HuH-7 (cell line): ENCODE measurements at places on chromosomes 1 and 21.

GRCh38 chr1:105664495-105664894, 1392.0 kb upstream of the PRMT6 start:
- no peak for DNase-seq

DNA sequence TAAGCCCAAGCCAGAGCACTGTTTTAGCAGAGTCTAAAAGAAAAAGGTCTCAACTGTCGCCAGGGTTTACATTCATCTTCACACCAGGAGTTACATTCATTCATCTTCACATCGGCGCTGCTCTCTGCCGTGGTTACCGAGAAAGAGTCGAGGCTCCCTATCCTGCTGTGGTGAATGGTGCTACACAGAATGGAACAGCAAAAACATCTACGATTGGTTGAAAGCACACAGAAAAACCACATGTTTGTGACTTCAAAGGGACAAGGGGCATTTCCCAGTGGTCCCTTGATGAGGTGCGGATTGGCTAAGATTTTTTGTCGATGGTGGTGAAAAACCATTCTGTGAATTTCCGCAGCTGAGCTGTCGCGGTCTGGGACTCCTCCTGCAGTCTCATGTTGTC, 231.1 kb downstream of the SIPA1L2 start:
- DNase-seq = no peak

GRCh38 chr1:183711741-183712361, 58.7 kb upstream of the APOBEC4 start:
- no peak for DNase-seq

GRCh38 chr1:57020216-57020615, 54.4 kb upstream of the C8B start:
- no peak for DNase-seq

- DNase-seq = peak; percentile 3
These were observed 381.1 kb upstream of the PKN2 start for GRCh38 chr1:88302843-88303486.

DNA sequence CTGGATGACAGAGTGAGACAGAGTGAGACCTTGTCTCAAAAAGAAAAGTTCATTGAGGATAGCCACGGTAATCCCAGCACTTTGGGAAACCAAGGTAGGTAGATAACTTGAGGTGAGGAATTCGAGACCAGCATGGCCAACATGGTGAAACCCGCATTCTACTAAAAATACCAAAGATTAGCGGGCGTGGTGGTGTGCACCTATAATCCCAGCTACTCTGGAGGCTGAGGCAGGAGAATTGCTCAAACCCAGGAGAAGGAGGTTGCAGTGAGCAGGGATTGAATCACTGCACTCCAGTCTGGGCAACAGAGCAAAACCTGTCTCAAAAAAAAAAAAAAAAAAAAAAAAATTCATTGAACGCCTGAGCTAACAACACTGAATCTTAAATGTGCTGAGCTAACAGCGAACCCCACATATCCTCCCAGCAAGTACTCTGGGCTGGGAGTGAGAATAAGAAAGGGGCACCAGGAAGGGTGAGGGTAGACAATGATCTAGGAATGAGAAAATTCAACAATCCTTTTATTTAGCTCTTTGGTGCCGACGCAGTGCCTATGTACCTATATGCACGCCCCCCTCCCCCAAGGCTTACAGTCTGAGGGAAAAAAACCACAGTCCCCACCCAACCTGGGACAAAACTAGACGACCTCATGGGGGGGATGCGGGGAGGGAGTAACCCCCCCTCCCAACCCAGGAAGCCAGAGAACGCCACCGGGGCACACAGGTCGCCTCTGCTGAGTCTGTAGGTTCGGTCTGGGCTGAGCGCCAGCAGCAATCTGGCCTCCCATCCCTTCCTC, 1.4 kb upstream of the CACNA1S start:
- no peak for DNase-seq

GRCh38 chr1:181028196-181028595, 5.5 kb upstream of the STX6 start:
- DNase-seq = no peak

GRCh38 chr1:39944410-39945112, 10.4 kb upstream of the MFSD2A start:
- DNase-seq = no peak

GRCh38 chr1:78089010-78089409, 43.2 kb downstream of the GIPC2 start:
- no peak for DNase-seq

DNA sequence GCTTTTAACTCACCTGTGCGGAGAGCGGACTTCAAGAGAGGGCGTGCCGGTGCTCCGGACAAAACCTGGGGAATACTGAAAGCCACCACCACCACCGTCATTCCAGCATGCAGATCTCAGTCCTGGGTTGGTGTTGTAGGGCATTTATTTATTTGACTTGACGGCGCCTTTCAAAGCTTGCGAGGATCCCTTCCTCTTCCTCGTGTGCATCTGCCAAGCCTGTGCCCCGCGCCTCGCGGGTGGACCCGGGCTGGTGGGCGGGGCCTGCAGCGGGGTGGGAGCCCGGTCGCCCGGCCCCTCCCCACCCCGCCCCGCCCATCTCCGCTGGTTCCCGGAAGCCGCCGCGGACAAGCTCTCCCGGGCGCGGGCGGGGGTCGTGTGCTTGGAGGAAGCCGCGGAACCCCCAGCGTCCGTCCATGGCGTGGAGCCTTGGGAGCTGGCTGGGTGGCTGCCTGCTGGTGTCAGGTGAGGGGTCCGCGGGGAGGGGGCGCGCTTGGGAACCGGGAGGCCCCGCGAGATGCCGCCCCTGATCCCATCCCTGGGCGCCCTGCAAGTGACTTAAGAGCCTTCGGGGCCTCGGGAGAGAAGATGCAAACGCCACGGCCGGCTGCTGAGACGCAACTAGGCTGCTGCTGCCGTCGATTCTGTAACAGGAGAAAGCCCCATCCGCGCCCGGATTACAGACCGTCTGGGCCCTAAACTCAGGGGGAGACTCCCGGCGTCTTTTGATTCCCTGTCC, at the start of gene IL10RB:
IL10RB (plus strand) TSS at position 318 of the 739 bp plus-strand sequence; CDS start at position 417, 99 bp downstream.
- peak; percentile 77 for DNase-seq

DNA sequence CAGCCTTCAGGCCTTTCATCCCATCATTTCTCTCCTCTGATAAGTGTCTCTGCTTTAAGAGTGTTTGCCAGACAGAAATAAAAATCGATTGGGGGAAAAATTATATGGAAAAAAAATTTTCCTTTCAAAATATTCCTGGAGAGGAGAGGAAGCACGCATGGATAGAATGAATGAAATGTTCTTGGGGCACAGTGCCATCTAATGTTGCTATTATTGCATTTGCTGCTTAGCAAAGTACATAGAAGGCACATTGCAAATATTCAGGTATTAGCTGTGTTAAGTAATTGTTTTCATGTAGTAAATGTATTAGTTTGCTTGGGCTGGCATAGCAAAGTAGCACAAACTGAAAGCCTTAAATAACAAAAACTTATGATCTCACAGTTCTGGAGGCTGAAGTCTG, 18.1 kb downstream of the B3GALT5 start:
- DNase-seq = no peak

DNA sequence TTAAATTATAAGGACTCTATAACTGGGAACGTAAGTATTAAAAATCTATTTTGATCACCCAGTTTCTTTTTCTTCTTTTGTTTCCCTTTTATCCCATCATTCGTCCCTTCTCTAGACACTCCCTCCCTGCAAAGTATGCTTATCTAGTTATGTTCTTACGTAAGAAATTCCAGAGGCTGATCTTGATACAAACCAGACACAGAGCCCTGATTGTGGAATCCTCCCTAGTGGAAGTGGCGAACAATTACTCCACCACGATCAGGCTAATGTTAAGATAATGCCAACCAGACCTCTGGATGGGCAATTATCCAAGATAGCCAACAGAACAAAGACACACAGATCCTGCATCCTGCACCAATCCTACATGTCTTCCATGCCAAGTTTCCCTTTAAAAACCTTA, 1557.4 kb downstream of the PLA2G4A start:
- DNase-seq = no peak

- no peak for DNase-seq
These were observed 66.6 kb downstream of the SYT2 start for GRCh38 chr1:202643397-202644218.

GRCh38 chr1:168403140-168403539, 122.5 kb downstream of the TBX19 start:
- DNase-seq = no peak

GRCh38 chr21:43193651-43194302, 25.0 kb downstream of the CRYAA start:
- DNase-seq = no peak

GRCh38 chr1:105137543-105138457, 1388.1 kb downstream of the AMY1C start:
- no peak for DNase-seq

GRCh38 chr1:94875794-94876193, 51.1 kb downstream of the CNN3 start:
- DNase-seq = no peak

DNA sequence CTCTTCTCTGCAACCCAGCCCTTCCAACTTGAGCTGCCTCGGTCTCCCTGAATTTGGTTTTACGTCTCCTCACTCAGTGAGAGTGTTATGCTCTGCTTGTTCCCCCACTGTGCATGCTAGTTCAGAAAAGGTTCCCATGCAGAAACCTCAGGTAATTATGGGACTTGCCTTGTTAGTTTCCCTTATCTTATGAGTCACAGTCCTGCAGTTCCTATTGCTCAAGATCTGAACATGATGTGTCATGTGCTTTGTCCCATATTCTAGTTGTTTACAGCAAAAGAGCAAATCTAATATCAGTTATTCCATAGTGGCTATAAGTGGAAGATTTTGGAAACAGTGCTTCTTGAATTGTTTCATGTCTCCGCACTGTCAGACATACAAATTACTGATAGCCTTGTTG, 74.4 kb downstream of the DUSP10 start:
- no peak for DNase-seq

DNA sequence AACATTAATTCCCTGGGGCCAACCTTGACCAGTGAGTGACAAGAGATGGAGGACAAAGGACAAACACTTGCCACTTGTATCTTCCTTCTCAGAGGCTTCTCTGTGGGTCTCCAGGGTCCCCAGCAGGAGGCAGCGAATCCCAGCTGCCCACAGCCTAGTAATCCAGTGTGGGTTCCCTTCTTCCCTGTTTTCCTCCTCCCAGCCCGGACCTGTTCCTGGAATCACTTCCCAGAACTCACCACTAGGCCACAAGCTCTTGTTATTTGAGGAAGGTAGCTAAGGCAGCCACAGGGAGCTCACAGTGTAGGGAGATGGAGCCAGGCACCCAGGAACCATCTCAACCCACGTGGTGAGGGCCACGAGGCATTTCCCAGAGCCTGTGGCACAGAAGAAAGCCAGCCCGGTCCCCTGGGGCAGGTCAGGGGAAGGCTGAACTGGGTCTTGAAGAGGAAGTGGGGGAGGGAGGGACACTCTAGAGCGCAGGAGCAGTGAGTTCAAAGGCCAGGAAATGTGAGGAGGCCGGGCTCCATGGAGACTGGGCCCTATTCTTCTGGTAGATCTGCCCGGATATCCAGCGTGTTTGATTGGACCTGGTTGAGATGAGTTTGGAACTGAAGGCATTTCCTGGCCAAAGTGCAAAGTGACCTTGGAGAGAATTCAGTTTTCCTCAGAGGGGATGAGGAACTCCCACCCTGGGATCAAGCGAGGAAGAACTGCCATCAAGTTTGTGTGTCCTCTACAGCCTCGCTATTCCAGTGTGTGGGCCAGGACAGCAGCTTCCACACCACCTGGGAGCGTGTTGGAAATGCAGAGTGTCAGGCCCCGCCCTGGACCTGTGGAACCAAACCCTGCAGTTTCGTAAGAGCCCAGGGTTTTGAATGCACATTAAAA, 20.3 kb upstream of the C2CD2 start:
- DNase-seq = peak; percentile 48

- no peak for DNase-seq
These were observed 6.1 kb downstream of the CERS2 start for GRCh38 chr1:150968491-150968890.

- DNase-seq = no peak
These were observed 13.1 kb upstream of the KYAT3 start for GRCh38 chr1:89005286-89006151.

- DNase-seq = no peak
These were observed 47.1 kb downstream of the PACC1 start for GRCh38 chr1:212367474-212368072.

DNA sequence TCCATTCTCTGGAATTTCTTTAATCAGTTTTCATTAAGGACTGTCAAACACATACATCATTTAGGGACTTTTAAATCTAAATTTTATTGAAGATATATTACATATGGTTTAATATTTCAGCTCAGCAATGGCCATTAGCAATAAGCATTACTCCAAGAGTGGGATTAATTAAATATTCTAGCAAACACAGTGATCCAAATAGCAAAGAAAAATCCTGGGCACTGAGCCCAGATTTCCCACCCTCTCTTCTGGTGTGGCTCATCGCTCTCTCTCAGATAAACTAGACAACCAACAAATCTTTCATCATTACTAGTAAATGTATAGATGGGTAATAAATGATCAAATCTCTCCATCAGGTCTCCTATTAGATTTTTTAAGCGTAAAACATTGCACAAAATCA, 53.5 kb upstream of the FOXD3 start:
- no peak for DNase-seq

GRCh38 chr21:44875316-44875700, 1.8 kb upstream of the PTTG1IP start:
- DNase-seq = peak; percentile 49

DNA sequence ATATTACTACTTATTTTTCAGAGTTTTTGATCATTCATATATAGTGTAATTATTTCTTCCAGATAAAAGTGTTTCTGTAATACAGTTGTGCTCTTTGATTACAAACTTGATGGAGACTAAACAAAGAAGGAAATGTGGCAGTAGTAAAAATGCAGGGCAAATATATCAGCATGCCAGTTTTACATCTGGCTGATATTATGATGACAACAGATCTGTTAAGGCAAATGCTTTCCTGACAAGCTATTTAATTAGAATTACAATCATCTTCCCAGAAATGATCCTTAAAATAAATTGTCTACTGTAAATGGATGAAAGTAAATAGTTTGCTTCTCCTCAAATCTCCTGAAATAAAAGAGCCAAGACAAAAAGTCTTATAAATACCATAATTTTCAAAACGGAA, 1659.8 kb downstream of the BRINP3 start:
- DNase-seq = no peak

- no peak for DNase-seq
These were observed 359.8 kb downstream of the LTN1 start for GRCh38 chr21:28632755-28633408.

GRCh38 chr1:197776351-197777105, 1.2 kb upstream of the DENND1B start:
- DNase-seq = no peak

GRCh38 chr21:28018741-28019669, 973.7 kb downstream of the LTN1 start:
- peak; percentile 4 for DNase-seq

DNA sequence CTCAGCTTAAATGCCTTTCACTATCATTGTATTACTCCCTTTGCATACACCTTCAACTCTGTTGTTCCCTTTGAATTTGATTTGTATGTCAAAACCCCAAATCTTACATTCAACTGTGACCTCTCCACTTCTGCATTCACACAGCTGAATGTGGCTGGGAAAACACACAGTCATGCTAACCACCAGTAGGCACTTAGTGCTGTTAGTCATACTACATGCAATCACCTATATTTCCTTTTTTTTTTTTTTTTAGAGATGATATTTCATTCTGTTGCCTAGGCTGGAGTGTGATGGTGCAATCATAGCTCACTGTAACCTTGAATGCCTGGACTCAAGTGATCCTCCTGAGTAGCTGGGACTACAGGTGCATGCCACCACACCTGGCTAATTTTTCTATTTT, 16.2 kb downstream of the BTBD8 start:
- DNase-seq = no peak
